ENCODE measurements at places on chromosomes 13 and 19. TPM values are rescaled to one million over a fixed set of nuclear protein-coding genes. Genes with fewer than 3 reads are reported as not detected.
A peak's percentile ranks its signal among the peaks of the same experiment; 100 is the strongest.

DNA sequence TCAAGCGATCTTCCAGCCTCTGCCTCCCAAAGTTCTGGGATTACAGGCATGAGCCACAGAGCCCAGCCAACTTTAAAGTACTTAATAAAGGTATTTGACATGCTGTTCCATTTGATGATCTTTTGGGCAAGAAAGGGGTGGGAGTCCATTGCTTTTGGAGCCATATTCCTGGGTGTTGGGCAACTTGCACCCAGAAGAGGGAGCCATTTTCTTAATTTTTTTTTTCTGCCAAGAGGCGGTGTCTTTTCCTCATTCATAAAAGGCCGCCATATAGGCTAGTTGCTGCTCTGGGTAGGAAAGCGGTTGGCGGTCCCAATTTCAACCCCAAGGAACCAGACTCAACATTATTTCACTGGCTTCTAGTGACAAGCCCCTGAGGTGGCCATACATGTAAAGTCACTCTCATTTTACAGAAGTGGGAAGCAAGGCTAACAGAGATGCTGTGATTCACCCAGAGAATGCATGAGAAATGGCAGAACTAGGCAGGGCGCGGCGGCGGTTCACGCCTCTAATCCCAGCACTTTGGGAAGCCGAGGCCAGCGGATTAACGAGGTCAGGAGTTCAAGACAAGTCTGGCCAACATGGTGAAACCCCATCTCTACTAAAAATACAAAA lies 139.6 kb downstream of the CACNA1A start:
- no peak overlapping the region for H3K27ac ChIP-seq
- peak; percentile 79 for DNase-seq
- H3K36me3 ChIP-seq: no peaks in the 10 kb centered on the region

DNA sequence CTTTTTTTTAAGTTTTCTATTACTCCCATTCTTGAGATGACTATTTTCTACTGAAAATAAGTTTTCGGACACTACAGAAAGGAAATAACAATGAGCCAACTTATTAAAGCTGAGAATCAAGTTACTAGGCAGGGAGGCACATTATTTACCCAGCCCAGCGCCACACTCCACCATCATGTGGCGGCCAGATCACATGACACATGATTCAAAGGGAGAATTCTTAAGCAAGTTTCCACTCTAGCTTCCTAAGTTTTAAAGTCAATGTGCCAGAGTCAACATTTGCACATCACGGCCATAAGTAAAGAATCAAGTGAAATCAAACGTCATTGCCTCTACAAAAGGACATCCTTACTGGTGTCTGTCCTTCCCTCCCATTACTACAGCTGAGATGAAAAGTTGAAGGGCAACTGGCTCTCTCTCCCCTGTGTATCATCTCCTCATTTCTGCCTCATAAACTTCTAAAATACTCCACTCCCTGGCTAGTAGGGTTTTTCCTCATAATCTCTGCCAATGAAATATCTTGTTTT lies 81.7 kb downstream of the KLF12 start:
- no peaks in the 10 kb centered on the region for H3K27me3 ChIP-seq
- H3K4me3 ChIP-seq: no peak overlapping the region
- no peak for DNase-seq
- H3K4me1 ChIP-seq: peaks cover 71% of the 10 kb centered on the region
- no peak overlapping the region for H3K27ac ChIP-seq

- no peak for DNase-seq
- no peaks in the 10 kb centered on the region for H3K27me3 ChIP-seq
- peaks cover 38% of the 10 kb centered on the region for H3K4me1 ChIP-seq
These were observed 29.3 kb downstream of the MTUS2 start for GRCh38 chr13:28849441-28849840.

GRCh38 chr19:11151181-11151580 lies 4.4 kb downstream of the SPC24 start:
- no peaks in the 10 kb centered on the region for H3K27me3 ChIP-seq
- peaks cover 10% of the 10 kb centered on the region for H3K4me1 ChIP-seq
- DNase-seq: no peak
- H3K27ac ChIP-seq: no peak overlapping the region
- peaks cover 3% of the 10 kb centered on the region for H3K36me3 ChIP-seq
- H3K4me3 ChIP-seq: no peak overlapping the region

DNA sequence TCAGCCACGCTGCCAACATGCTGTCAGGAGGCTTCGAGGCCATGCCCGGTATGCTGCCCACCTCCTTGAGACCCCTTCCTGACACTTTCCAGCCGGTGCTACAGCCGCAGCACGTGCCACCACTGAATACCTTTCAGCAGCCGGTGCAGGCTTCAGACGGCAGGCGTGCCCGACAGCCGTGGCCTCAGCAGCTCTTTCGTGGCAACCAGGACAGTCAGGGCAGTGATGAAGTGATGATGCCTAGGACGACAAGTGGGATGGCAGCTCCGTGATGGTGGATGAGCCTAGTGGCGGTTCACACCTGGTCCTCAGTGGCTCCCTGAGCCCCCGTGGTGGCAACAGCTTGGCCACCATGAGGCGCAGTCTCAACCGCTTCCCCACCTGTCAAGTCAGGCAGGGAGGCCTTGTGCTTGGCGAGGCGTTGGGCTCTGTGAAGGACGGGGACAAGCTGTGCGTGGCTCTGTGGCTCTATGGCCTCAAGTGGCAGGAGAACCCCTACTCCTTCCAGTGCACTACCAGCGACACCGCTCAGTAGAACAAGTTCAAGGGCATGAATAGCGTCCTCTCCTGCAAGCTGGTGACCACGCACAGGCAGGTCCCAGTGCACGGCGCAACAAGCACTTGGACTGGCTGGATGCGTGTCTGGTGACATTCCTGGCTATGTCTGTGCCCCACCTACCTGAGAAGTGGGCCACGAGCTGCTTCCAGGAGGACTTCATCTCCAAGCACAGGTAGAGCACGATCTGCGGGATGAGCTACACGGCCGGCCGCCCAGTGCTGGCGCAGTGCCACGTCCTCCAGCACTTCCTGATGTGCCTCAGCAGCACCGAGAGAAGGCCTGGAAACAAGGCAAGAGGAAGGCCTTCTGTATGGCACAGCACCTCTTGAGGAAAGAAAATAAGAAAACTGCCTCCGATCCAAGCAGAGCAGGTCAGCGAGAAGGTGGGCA lies 18.2 kb upstream of the ZNF14 start:
- H3K27ac ChIP-seq: no peak overlapping the region
- no peak for DNase-seq
- H3K4me1 ChIP-seq: no peaks in the 10 kb centered on the region
- H3K36me3 ChIP-seq: no peaks in the 10 kb centered on the region
- no peaks in the 10 kb centered on the region for H3K27me3 ChIP-seq

- no peaks in the 10 kb centered on the region for H3K27me3 ChIP-seq
- H3K36me3 ChIP-seq: no peaks in the 10 kb centered on the region
- H3K27ac ChIP-seq: no peak overlapping the region
These were observed 901.7 kb downstream of the DIAPH3 start for GRCh38 chr13:59261928-59262488.

DNA sequence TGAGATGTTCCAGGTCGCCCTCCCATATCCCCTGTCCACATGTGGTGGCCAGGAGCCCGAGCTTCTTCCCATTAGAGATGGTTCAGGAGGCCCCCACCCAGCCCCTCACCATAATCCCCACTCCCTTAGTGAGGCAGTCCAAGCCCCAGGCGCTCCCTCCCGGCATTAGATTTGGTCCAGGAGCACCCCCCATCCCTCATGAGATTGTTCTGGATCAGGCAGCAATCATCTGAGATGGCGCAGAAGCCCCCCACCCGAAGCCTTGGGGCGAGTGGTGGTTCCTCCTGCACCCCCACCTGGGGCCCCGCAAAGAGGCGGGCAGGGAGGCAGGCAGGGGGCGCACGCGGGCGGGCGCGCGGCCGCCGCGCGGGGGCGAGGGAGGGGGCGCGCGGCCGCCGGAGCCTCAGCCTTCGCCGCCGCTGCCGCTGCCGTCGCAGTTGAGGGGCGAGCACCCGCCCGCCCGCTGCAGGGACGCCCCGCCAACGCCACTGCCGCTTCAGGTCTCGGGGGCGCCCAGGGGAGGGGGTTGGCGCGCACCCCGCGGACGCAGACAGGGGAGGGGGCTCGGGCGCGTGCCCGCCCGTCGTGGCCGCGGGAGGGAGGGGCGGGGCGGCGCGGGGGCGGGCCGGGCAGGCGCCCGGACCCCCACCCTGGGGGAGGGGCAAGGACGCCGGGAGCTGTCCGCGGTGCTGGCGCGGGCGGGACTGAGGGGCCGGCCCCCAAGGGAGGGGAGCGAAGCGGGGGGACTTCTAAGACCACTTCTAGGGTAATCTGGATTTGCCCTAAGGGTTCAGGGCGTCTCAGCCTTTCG lies 46.4 kb upstream of the SHKBP1 start:
- peaks cover 21% of the 10 kb centered on the region for H3K4me1 ChIP-seq
- no peak overlapping the region for H3K4me3 ChIP-seq
- H3K27me3 ChIP-seq: no peaks in the 10 kb centered on the region
- H3K27ac ChIP-seq: no peak overlapping the region
- H3K36me3 ChIP-seq: no peaks in the 10 kb centered on the region
- DNase-seq: no peak

DNA sequence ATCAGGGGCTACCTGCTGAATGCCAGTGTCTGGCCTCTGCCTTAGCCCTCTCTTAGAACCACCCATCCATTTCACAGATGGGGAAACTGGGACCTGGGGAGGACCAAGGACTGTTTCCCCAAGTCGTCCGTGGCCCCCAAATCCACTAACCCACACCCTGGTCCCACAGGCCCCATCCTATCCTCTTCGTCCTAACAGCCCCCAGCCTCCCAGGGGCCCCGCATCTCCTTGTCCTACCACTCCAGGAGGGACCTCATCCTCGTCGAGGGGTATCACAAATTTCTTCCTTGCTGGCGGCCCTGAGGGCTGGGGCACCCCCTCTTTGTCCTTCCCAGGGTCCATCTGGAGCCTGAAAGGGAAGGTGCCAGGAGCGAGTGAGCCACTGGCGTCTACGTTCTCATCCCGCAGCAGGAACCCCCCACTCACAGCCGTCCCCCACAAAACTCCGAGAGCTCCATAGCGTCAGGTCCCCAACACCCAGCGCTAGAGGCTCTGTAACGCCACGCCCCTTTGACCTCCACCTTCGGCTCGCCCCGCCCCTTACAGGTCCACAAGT lies 606 bp downstream of the ERCC1 start:
- H3K36me3 ChIP-seq: no peaks in the 10 kb centered on the region
- H3K27ac ChIP-seq: peak overlapping the region; percentile 67
- peaks cover 46% of the 10 kb centered on the region for H3K4me1 ChIP-seq

GRCh38 chr13:78323848-78324247 lies 279.5 kb downstream of the POU4F1 start:
- H3K36me3 ChIP-seq: no peaks in the 10 kb centered on the region
- no peaks in the 10 kb centered on the region for H3K4me1 ChIP-seq
- no peak overlapping the region for H3K4me3 ChIP-seq

GRCh38 chr19:7533281-7533885 lies 2.1 kb upstream of the PNPLA6 start:
- H3K4me3 ChIP-seq: peak overlapping the region; percentile 33
- DNase-seq: no peak
- no peaks in the 10 kb centered on the region for H3K36me3 ChIP-seq
- peaks cover 8% of the 10 kb centered on the region for H3K4me1 ChIP-seq
- H3K27me3 ChIP-seq: no peaks in the 10 kb centered on the region

- no peak overlapping the region for H3K4me3 ChIP-seq
- no peak overlapping the region for H3K27ac ChIP-seq
- no peaks in the 10 kb centered on the region for H3K4me1 ChIP-seq
- DNase-seq: no peak
- H3K36me3 ChIP-seq: no peaks in the 10 kb centered on the region
These were observed 14.5 kb downstream of the KLHL26 start for GRCh38 chr19:18651300-18651699.

GRCh38 chr19:40314656-40315055 lies 29.5 kb upstream of the AKT2 start:
- H3K4me3 ChIP-seq: no peak overlapping the region
- no peak for DNase-seq
- H3K4me1 ChIP-seq: peaks cover 11% of the 10 kb centered on the region
- no peaks in the 10 kb centered on the region for H3K36me3 ChIP-seq
- H3K27ac ChIP-seq: no peak overlapping the region
- H3K27me3 ChIP-seq: no peaks in the 10 kb centered on the region

- no peak overlapping the region for H3K27ac ChIP-seq
- no peak for DNase-seq
- H3K4me3 ChIP-seq: no peak overlapping the region
- H3K36me3 ChIP-seq: no peaks in the 10 kb centered on the region
- H3K4me1 ChIP-seq: peaks cover 26% of the 10 kb centered on the region
- H3K27me3 ChIP-seq: no peaks in the 10 kb centered on the region
These were observed 27.0 kb downstream of the TNFSF11 start for GRCh38 chr13:42600943-42601342.

DNA sequence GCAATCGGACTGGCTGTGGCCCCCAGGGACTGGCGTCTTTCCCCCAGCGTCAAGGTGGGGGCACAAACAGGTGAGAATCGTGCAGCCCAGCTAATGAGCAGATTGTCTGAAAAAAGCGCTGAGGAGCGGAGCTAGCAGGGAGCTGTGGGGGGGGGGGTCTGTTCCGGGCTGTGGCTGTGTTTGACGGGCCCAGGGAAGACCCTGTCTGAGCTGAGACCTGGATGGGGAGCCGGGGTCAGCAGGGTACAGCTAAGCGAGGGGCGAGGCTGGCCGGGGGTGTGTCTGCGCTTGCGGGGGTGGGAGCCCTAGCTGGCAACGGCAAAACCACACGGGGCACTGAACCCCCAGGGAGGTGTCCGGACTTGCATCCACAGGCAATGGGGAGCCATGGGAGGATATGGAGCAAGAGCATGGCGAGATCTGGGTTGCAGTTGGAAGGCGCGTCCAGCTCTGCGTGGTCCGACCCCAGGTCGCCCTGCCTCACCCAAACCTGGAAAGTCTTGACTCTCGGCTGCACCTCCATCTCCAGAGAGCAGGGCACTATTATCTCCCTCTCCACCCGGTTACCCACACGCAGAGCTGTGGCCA lies 4.6 kb downstream of the LINGO3 start:
- no peaks in the 10 kb centered on the region for H3K27me3 ChIP-seq
- no peak overlapping the region for H3K27ac ChIP-seq
- no peak overlapping the region for H3K4me3 ChIP-seq
- DNase-seq: no peak
- H3K4me1 ChIP-seq: no peaks in the 10 kb centered on the region
- no peaks in the 10 kb centered on the region for H3K36me3 ChIP-seq

DNA sequence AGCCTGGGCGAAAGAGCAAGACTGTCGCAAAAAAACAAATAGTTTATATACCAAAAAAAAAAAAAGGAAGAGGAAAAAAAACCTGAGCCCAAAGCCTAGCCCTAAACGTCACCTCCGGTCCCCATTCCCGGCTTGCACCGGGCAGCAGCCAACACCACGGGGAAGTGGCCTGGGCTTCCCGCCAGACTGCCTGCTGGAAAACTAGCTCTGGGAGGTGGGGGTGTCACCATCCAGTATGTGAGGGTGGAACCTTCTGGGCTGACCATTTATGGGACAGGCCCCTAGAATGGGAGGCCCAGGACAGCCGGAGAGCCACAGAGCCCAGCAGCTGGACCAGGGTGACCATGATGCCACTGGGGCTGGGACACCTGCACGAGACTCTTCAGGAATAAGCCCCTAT lies 37.3 kb downstream of the IL12RB1 start:
- H3K36me3 ChIP-seq: no peaks in the 10 kb centered on the region
- no peaks in the 10 kb centered on the region for H3K27me3 ChIP-seq
- H3K4me3 ChIP-seq: no peak overlapping the region
- H3K4me1 ChIP-seq: peaks cover 11% of the 10 kb centered on the region
- no peak for DNase-seq

Gene BEST2
- total RNA-seq: not detected

Gene POLD1
- total RNA-seq: 53.4 TPM

Gene USPL1
- 18.4 TPM for total RNA-seq

Gene ATP8B3
- total RNA-seq: 6.0 TPM

Gene CYP4F11
- not detected for total RNA-seq

Gene SIGLEC8
- not detected for total RNA-seq

Gene CFAP97D2
- not detected for total RNA-seq

Gene CYP2A7
- total RNA-seq: not detected

Gene CYSLTR2
- 0.22 TPM for total RNA-seq

Gene KRTDAP
- total RNA-seq: not detected

Gene ZNF443
- total RNA-seq: 2.3 TPM

Gene WDR62
- total RNA-seq: 9.4 TPM

Gene CEBPA
- total RNA-seq: not detected
